ENCODE measurements at places on chromosomes 5 and 9.

DNA sequence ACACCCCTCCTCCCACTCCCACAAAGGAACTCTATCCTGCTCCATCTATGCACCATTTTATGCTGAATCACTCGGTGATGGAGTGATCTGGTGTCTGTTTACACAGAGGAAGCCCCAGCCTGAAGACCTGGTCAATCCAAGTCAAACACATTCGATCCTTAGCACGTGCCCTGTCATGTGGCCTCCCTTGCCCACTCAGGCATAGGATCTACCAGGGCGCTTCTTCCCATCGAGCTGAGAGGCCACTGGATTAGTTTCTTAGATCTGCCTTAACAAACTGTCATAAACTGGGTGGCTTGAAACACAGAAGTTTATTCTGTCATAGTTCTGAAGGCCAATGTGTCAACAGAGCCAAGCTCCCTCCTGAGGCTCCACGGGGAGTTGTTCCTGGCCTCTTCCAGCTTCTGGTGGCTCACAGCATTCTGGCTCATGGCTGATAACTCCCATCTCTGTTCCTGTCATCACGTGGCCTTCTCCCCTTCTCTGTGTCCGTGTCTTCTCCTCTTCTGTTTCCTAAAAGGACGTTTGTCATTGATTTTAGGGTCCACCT, 34.2 kb downstream of the FOXI1 start:
- no peak for DNase-seq

- no peak for DNase-seq
Measured at GRCh38 chr9:21590058-21590996, 108.2 kb upstream of the IFNE start.

GRCh38 chr5:88602584-88602983, 280.4 kb downstream of the MEF2C start:
- no peak for DNase-seq

DNA sequence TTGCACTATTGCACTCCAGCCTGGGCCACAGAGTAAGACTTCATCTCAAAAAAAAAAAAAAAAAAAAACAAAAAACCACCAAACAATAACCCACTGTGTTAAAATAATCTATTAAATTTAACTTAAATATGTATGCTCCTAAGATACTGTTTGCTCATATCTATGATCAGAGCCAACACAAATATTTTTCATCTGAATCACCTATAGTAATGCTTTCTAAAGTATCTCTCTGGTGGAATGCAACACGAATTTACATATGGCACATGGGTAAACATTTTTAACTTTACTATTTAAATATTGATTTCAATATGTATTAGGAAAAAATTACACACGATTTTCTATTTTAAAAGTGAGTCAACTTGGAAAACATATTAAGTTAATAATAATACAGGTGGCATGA, 196.4 kb downstream of the RFX3 start:
- no peak for DNase-seq

- no peak for DNase-seq
Measured at GRCh38 chr9:6552498-6553121, 92.9 kb downstream of the GLDC start.

- no peak for DNase-seq
Measured at GRCh38 chr5:164233791-164234190, 728.4 kb downstream of the MAT2B start.

DNA sequence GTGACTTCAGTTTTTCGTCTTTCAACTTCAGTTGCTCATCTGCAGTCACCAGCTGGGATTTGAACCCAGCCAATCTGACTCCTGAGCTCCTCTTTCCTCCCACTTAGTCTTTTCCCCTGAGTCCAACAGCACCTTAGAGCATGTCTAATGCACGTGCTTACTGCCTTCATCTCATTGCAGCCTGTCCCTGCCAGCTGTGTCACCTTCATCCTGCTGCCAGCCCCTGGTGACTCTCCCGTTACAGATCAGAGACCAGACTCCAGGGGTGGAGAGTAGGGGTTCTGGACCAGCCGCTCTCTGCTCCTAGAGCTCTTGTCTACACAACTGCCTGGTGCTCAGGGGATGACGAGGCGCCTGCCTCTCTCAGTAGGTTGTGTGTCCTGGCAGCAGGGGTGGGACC, 132.9 kb upstream of the LMX1B start:
- no peak for DNase-seq

- no peak for DNase-seq
Measured at GRCh38 chr5:14267991-14268708, 125.0 kb downstream of the TRIO start.

DNA sequence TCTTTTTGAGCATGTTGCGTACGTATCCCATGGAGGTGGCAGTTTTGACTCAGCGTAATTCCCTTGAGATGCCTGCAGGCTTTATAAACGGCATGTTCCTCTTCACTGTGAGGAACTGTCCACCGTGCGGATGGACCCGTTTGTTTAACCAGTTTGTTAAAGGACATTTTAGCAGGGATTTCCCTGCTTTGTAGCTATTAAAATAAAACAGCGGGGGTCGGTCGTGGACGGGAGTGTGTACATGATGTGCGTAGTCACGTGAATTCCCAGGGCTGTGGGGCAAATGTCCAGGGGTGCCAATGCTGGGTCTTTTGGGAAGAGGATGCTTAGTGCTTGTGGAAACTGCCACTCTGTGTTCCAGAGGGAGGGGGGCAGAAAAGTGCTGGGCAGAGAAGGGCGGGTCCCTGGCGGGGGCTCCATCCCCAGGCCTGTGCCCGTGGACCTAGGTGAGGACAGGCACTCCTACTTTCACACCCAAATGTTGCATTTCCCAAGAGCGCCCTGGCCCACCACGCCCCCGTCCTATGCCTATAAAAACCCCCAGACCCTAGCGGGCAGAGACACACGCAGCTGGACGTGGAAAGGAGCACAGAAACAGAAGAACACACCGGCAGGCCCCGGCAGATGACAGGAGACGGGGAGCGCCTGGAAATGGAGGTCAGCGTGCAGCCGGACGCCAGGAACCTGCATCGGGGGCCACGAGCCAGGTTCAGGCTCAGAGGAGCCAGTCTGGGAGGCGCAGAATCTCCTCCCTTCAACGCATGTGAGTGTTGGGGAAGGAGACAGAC, 4.0 kb upstream of the TERT start:
- no peak for DNase-seq

DNA sequence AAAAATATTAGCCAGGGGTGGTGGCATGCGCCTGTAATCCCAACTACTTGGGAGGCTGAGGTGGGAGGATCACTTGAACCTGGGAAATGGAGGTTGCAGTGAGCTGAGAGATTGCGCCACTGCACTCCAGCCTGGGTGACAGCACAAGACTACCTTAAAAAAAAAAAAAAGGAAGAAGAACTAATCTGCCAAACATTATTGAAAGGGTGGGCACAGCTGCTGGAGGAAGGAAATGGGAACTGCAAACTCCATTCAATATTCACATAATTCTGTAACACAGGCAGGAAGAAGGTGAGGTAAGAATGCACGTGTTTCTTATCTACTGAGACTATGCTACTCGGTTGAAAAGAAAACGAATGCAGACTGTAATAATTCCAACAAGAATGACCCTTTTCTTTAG, 121.1 kb upstream of the GNA14 start:
- no peak for DNase-seq

GRCh38 chr9:69058101-69058500, 22.5 kb downstream of the FXN start:
- DNase-seq: no peak

DNA sequence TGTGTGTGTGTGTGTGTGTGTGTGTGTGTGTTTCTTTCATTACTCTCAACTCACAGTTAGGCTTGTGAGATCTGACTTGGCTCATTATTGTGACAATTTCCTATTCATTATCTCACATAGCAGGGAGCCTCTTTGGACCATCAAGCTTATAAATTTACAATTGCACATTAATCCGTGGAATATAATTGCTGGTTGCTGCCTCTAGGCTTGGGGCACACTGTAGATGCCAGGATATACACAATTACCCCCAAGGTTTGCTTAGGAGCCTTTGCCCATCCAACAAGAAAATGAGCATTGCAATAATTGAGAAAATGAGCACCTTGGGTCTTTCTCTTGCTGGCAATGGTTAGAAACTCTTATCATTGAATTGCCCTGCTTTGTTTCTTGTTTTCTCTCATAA, 161.6 kb upstream of the DMRTA1 start:
- DNase-seq: no peak

GRCh38 chr5:179432547-179432946, 87.3 kb upstream of the ADAMTS2 start:
- DNase-seq: no peak

DNA sequence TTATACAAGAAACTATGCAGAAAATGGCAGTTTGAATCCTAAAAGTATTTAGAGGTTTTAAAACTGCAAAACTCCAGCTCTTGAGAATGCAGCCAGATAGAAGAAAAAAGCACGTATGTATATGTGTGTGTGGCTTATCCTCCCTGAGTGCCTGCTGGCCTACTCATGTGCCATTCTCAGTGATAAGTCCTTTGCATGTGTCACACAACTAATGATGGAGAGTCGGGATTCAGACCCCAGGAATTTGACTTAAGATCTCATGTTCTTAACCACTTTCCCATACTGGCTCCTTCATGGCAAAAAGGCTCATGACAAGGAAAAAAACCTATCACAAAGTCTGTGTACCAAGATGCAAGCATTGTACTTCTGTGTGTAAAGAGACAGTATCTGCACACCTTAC, 26.6 kb downstream of the SMARCA2 start:
- no peak for DNase-seq

DNA sequence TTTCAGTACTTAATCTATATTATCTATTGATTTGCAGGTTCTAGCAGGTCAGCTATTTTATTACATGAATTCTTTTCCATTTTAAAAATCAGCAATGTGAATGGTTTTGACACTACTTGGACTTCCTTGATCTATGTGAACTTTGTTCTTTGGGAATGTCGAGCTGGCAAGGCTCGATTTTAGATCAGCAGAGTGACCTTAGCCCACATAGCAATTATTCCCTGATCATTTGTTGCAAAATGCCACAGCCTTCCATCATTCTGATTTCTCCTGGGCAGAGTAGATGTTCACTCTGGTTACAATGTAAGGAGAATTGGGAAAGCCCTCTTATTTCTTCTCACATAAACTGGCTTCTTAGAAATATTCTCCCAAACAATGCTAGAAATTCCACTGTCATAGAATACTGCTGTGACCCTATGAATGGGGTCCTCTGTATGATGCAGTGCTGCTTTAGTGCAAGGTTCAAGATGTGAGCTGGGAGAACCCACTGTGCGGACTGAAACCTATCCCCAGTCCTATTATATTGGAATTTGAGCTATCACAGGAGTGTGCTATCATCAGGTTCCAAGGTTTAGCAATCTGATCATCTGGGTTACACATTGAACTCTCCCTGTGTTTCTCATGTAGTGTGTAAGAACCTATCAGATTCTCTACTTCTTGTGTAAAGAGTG, 15.7 kb upstream of the GDA start:
- no peak for DNase-seq

DNA sequence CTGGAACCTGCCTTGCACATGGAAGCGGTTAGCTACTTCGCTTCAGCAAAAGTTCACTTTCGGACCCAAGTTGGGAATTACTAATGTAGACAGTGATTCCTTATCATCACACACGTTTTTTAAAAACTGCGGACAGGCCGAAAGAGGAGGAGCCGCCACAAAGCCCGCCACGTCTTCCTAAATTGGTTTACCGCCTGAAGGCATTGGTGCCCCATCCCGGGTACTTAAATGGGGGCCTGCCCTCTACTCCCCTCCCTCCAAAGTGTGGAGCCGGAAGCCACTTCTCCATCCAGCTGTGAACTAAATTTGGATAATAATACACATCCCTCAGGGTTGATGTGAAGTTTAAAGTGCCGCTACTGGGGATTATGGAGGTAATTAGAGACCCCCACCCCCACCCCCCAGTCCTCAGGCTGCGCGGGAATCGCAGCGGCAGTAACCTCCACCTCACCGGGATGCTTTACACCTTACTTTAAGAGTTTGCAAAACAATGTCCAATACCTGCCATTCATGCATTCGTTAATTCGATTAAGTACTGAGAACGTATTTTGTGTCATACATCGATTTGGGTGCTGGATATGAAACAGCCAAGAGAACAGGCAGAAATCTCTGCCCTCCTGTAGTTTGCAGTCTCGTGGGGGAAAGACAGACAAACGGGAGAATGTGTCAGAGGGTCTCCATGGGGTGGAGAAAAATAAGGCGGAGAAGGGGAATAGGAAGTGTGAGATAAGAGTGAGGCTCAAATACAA, 937 bp upstream of the MACROH2A1 start:
- no peak for DNase-seq

DNA sequence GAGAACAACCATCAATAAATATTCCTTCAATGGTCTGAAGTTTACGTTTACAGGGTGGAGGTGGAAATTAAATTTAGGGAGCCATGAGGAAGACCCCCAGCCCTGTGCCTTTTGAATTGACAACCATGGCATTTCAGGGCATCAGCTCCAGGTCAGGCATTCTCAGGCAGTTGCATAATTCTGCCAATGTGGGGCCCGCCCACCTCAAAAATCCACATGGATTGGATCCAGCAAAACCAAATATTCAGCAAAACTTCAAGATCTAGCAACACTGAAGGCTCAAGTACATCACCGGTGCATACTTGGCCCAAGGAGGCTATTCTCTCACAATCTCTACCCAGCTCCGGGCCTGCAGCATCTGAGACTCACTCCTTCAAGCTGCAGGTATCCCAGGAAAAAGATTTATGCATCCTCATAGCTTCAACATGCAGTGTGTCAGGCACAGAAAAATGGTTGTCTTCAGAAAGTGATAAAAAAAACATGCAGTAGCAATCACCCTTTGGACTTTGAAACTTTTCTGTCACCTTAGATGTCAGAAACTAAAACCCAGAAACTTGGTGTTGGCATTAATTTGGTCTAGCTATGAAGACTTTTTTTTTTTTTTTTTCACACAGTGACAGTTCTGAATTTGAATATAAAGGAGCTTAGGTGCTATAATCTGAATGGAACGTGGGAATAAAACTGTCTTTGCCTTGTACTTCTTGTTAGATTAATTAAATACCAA, 21.4 kb upstream of the ANXA2R start:
- no peak for DNase-seq

DNA sequence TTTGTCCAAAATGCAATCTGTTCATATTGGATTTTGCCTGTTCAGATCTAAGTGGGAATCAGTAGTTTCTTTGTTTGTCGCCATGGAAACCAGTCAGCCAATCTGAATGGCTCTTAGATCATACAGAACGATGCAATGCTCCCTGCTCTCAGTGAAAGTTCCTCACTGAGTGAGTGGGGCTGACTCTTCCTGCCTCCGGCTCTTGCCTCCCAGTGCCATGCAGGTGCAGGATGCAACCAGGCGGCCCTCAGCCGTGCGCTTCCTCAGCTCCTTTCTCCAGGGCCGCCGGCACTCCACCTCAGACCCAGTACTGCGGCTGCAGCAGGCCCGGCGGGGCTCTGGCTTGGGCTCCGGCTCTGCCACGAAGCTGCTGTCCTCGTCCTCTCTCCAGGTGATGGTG, at the start of gene PTPDC1:
TSS of gene PTPDC1 (plus strand) at position 151 of the 400 bp plus-strand sequence. CDS start at position 218, 67 bp downstream.
- DNase-seq: no peak

GRCh38 chr5:73709536-73710129, 83.6 kb downstream of the ARHGEF28 start:
- no peak for DNase-seq

DNA sequence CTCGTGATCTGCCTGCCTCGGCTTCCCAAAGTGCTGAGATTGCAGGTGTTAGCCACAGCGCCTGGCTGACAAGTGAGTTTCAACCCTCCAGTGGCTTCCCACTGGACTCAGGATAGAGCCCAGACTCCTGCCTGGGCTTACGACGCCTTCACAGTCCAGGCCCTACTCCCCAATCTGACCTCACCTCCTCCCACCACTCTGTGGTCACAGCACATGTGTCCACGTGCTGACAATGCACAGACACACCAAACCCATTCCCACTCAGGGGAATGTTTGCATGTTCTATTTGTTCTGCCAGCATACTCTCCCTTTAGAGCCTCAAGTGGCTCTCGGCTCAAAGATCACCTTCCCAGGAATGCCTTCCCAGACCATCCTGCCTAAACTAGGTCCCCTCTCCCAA, 31.1 kb upstream of the TRIM14 start:
- no peak for DNase-seq
